ENCODE measurements at places on chromosomes 2 and 18.

- no peak for DNase-seq
Observed at GRCh38 chr2:81290846-81291245, 986.3 kb upstream of the LRRTM1 start.

DNA sequence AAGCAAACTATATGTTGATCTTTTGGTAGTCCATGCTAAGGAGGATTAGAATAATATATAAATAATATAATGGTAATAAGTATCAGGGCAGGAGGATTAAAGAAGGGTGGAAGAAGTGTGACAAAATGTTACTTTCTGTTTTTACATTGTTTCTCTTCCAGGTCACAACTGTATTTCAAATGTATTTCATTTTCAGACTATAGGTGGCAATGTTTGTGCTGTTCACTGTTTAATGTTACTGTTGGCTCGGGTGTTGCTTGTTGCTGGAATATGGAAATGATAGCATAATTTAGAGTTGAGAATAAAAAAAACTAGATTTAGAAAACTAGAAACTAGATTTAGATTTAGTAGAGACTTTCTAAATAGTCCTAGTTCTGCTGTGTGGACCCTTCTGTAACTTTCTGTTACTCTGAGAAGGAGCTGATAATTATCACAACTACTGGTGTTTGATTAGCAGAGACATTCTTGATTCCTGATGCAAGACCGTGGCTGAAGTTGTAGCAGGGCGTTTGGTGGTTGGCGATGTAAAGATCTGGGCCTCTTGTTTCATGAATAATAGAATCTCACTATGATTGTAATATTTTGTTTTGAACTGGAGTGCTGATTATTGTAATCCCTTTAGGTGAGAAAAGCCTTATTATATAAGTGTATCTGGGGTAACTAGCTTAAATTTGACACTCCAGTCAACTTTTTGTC is 7.9 kb downstream of the NEDD4L start:
- no peak for DNase-seq

DNA sequence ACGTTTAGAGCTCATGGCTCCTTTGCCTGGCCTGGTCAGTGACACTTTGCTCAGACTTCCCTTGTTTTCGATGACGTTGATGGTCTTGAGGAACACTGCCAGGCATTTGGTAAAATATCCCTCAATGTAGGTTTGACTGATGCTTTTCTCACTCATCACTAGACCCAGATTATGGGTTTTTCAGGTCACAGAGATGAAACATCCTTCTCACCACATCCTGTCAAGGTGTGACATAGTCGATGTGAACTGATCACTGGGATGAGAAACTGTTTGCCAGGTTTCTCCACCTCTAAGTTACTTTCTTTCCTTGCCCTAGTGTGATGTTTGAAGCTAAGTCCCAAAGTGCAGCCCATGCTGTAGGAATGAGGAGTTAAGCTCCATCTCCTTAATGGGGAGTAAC is 81.5 kb downstream of the AFF3 start:
- no peak for DNase-seq

DNA sequence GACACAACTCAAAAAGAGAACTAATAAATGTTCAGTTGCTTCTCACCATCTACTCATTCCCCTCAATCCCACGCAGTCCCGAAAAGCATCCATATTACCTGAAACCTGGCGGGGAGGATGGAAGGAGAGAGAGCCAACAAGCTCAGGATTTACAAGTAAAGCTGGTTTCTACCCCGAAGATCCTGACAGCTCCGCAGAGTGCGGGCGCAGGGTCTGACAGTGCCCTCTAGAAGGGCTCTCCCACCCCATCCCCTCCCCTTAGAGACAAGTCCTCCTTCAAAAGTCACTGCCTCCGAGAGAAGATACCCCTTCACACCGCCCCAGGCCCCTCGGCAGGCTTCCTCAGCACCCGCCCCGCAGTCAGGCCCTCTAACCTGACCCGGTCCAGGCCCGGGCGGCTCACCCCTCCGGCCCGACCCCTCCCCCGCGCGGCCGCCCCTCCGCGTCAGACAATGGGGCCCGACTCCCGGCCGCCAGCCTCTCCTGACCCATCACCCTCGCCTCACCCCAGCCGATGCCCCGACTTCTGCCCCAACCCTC is 550 bp downstream of the RAB1A start:
- no peak for DNase-seq

- DNase-seq, result no peak
Observed at GRCh38 chr18:35268821-35269220, 21.2 kb downstream of the ZSCAN30 start.

Measured in NCI-H2171 treated with DMSO at 0.1 percent for 48 hours (cell line).